CD14-positive monocyte (primary cell): ENCODE measurements at places on chromosomes 2 and 18. TPM values are rescaled to one million over a fixed set of nuclear protein-coding genes. Genes with fewer than 3 reads are reported as not detected.

DNA sequence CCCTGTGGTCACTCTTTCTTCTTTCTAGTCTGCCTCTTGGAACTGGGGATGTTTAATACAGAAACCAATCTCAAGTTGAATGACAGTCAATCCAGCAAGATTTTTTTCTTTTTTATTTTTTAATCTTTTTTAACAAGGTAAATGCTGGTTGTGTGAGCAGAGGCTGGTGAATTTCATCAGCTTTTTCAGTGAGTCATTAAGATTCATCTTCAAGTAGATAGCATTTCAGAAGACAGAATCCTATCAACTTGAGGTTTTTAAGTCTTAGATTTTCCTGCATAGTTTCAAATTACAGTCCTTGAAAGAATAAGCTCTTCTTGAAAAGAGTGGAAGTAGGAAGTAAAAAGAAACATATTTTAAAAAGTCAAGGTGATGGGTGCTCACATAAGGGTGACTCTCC, 12.4 kb downstream of the SLC8A1 start:
- H3K27ac ChIP-seq = no peak overlapping the region
- no peak for DNase-seq
- peaks cover 40% of the 10 kb centered on the region for H3K4me1 ChIP-seq
- peaks cover 11% of the 10 kb centered on the region for H3K36me3 ChIP-seq
- H3K4me3 ChIP-seq = no peak overlapping the region
- no peaks in the 10 kb centered on the region for H3K27me3 ChIP-seq

GRCh38 chr2:69162057-69162456, 149.1 kb downstream of the ANTXR1 start:
- H3K36me3 ChIP-seq = no peaks in the 10 kb centered on the region
- peak overlapping the region; percentile 57 for H3K4me3 ChIP-seq
- peaks cover 67% of the 10 kb centered on the region for H3K4me1 ChIP-seq
- H3K27me3 ChIP-seq = no peaks in the 10 kb centered on the region

- H3K27ac ChIP-seq = no peak overlapping the region
- no peaks in the 10 kb centered on the region for H3K36me3 ChIP-seq
- H3K4me1 ChIP-seq = no peaks in the 10 kb centered on the region
- H3K4me3 ChIP-seq = no peak overlapping the region
These were observed 19.8 kb downstream of the DTNA start for GRCh38 chr18:34729740-34730355.

- no peak overlapping the region for H3K27ac ChIP-seq
- no peaks in the 10 kb centered on the region for H3K36me3 ChIP-seq
- no peaks in the 10 kb centered on the region for H3K27me3 ChIP-seq
- no peak for DNase-seq
These were observed 662.4 kb downstream of the GALR1 start for GRCh38 chr18:77911971-77912605.

DNA sequence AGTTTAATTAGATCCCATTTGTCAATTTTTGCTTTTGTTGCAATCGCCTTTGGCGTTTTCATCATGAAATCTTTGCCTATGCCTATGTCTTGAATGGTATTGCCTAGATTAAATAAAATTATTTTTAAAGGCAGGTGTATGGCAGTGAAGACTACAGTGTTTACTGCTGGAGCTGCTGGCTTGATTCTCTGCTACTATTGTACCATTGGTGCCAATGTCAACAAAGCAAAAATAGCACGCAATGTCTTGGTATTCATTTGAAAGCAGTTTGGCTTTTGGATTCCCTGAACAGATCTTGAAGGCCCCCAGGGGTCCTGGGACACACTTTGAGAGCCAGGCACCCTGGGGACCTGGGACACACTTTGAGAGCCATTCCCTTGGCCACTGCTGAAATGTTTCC, 125.4 kb upstream of the ACKR3 start:
- H3K36me3 ChIP-seq = no peaks in the 10 kb centered on the region
- no peak overlapping the region for H3K4me3 ChIP-seq
- no peak for DNase-seq
- H3K4me1 ChIP-seq = no peaks in the 10 kb centered on the region
- H3K27ac ChIP-seq = no peak overlapping the region

DNA sequence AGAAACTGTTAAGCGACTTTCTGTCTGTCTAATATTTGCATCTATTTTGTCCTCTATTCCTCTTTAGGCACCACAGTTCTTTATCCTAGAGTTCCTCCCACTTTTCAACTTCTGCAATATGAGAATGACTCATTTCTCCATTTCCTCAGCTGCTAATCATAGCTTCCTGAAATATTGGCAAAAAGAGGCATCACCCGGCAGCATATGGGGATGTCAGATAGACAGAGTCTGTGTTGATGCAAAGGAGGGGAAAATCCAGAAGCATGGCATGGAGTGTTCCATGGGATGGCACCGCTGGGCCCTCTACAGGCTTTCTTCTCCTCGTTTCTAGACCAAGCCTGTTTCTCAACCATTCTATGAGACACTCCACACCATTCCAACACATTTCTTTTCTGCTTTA, 93.4 kb downstream of the DOCK10 start:
- H3K27me3 ChIP-seq = no peaks in the 10 kb centered on the region
- no peaks in the 10 kb centered on the region for H3K36me3 ChIP-seq
- H3K4me1 ChIP-seq = peaks cover 95% of the 10 kb centered on the region
- H3K4me3 ChIP-seq = peak overlapping the region; percentile 19

GRCh38 chr2:86543335-86543734, 19.9 kb downstream of the CHMP3 start:
- H3K4me1 ChIP-seq = no peaks in the 10 kb centered on the region
- no peak for DNase-seq
- H3K27ac ChIP-seq = no peak overlapping the region
- H3K27me3 ChIP-seq = no peaks in the 10 kb centered on the region
- no peak overlapping the region for H3K4me3 ChIP-seq

DNA sequence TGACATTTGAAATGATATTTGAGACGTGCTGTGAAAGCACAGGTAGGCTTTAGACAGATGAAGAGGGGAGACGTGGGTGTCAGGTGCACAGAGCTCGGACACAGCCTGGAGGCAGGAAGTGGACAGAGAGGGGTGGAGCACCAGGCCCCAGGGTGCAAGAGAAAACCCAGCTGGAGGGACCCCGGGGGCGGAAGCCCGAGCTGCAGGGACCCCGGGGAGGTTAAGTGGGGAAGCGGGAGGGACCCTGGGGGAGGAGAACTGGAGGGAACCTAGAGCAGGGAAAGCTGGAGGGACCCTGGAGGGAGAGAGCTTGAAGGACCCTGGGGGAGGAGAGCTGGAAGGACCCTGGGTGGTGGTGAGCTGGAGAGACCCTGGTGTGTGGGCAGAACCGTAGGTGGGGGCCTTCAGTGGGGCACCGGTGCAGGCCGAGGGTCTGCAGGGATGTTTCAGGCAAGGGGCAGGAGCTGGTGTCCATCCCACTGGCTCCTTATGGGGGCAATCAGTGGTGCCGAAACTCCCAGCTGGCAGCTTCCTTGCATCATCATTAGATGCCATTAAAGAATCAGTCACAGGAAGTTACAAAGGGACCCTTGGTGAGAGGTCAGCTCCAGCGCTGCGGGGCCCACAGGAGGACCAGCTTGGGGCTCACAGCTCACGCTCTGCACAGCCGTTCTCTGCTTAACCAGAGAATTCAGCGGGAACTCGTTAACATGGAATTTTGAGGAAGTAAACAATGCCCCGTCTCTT, 246.6 kb downstream of the EIPR1 start:
- no peaks in the 10 kb centered on the region for H3K36me3 ChIP-seq
- DNase-seq = no peak
- no peaks in the 10 kb centered on the region for H3K4me1 ChIP-seq

GRCh38 chr2:127636248-127637235, 9.4 kb upstream of the GPR17 start:
- H3K4me3 ChIP-seq = no peak overlapping the region
- H3K27me3 ChIP-seq = no peaks in the 10 kb centered on the region
- H3K36me3 ChIP-seq = no peaks in the 10 kb centered on the region
- H3K4me1 ChIP-seq = peaks cover 55% of the 10 kb centered on the region
- peak overlapping the region; percentile 70 for H3K27ac ChIP-seq

DNA sequence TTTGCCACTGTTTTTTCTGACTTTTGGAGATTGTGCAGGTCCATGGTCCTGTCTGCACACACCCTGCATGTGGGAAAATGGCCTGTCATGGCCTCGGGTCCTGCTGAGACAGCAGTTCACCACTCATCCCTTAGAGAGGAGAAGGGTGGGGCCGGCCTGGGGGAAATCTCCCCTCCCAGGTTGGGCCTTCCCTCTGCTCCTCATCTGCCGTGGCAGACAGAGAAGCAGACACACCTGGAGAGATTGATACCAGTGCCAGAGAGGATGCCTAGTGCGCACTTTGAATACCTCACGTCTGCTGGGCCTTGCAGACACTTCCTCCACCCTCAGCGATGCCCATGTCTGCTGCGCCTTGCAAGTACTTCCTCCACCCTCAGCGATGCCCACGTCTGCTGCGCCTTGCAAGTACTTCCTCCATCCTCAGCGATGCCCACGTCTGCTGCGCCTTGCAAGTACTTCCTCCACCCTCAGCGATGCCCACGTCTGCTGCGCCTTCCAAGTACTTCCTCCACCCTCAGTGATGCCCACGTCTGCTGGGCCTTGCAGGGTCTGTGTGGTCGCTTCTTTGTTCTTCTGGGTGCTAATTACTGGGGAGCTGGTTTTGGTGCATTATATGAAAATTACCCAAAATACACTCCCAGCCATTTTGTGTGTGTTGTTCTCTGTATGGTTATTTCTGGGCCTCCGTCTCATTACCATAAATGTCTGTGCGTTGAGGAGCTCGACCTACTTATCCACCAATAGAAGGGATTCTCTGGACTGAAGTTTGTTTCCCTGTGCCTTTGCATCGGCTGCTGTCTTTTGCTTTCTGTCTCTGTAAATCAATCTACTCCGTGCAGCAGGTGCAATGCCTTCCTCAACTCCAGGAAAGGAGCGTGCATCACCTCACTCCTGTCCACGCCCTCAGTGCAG, 186.9 kb upstream of the PXDN start:
- no peak overlapping the region for H3K27ac ChIP-seq
- H3K36me3 ChIP-seq = no peaks in the 10 kb centered on the region
- no peaks in the 10 kb centered on the region for H3K27me3 ChIP-seq

DNA sequence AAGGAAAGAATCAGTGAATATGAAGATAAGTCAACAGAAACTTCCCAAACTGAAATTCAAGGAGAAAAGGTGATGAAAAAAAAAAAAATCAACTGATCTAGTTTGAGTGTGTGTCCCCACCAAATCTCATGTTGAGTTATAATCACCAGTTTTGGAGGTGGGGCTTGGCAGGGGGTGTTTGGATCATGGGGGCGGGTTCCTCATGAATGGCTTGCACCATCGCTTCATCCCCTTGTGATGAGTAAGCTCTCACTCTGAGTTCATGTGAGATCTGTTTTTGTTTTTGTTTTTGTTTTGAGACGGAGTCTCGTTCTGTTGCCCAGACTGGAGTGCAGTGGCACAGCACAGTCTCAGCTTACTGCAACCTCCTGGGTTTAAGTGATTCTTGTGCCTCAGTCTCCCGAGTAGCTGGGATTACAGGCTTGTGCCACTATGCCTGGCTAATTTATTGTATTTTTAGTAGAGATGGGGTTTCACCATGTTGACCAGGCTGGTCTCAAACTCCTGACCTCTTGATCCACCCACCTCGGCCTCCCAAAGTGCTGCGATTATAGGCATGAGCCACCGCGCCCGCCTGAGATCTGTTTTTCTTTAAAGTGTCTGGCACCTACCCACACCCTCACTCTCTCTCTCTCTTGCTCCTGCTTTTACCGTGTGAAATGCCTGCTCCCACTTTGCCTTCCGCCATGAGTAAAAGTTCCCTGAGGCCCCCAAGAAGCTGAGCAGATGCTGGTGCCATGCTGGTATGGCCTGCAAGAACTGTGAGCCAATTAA, 4.0 kb upstream of the SLC66A2 start:
- H3K27me3 ChIP-seq = no peaks in the 10 kb centered on the region
- peaks cover 17% of the 10 kb centered on the region for H3K4me1 ChIP-seq
- no peak overlapping the region for H3K27ac ChIP-seq
- no peaks in the 10 kb centered on the region for H3K36me3 ChIP-seq
- peak; percentile 34 for DNase-seq

DNA sequence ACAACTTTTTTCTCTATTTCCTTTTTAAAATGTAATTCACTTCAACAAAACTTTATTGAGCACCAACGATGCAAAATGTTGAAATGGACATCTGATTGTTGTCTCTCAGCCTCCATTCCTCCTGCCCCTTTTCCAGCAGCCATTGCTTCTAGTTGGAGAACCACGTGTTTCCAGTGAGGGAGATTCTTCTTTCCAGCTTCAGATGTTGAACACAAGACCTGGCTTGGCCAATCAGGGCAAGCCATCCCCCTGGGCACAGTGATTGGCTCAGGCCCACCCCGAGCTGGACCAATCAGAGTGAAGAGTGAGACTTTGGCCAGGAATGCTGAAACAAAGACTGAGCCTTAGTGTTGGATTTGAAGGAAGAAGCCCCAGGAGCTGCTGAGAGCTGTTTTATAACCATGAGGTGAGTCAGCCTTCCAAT, 59.0 kb downstream of the E2F6 start:
- no peaks in the 10 kb centered on the region for H3K36me3 ChIP-seq
- H3K4me3 ChIP-seq = no peak overlapping the region
- H3K27me3 ChIP-seq = no peaks in the 10 kb centered on the region
- no peak overlapping the region for H3K27ac ChIP-seq
- no peak for DNase-seq

GRCh38 chr18:48997681-48997984, 46.9 kb upstream of the SMAD7 start:
- no peak for DNase-seq
- peaks cover 26% of the 10 kb centered on the region for H3K4me1 ChIP-seq
- no peaks in the 10 kb centered on the region for H3K36me3 ChIP-seq

DNA sequence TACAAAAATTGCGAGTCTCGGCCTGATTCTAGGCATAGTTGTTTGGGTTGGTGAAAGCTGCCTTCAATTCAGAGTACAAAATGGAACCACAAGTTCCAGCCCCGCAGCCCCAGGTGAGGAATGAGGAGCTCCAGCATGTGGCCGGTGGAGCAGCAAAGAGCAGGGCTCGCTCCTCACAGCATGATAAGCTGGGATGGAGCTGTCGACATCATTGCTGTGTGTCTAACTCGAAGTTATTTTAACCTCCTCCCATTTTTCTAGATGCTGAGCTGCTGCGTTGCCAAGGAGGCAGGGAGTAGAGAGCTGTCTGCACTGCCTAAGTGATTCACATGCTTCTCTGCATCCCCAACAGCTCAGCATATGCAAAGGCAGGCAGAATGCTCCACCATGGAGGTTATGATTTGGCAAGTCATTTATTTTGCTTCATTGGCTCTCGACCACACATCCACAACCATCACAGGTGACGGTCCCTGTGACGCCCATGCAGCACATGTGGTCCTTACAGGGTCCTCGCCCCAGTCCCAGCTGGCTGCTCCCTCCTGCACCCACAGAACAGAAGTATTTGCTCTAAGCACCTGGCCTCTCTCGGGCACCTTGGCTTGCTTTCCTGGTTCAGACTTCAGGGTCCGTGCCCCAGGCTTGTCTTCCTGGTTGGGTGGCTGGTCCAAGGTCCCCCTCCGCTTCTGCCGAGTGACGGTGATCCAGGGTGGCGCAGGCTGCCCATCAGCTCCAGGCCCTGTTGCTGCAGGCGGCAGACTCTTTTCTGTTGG, 66.0 kb upstream of the MGAT4A start:
- H3K4me3 ChIP-seq = no peak overlapping the region
- no peaks in the 10 kb centered on the region for H3K36me3 ChIP-seq
- no peak overlapping the region for H3K27ac ChIP-seq
- peaks cover 24% of the 10 kb centered on the region for H3K4me1 ChIP-seq
- DNase-seq = no peak
- no peaks in the 10 kb centered on the region for H3K27me3 ChIP-seq

- no peaks in the 10 kb centered on the region for H3K27me3 ChIP-seq
- H3K36me3 ChIP-seq = no peaks in the 10 kb centered on the region
- H3K4me1 ChIP-seq = peaks cover 40% of the 10 kb centered on the region
- H3K4me3 ChIP-seq = no peak overlapping the region
These were observed 95.6 kb upstream of the THOC1 start for GRCh38 chr18:363301-364085.

Gene TEKT4
- polyA plus RNA-seq = not detected

Gene ASIC4
- not detected for polyA plus RNA-seq

Gene FIGN
- polyA plus RNA-seq = not detected

Gene GGCX
- 20.9 and 24.0 TPM in 2 replicates for polyA plus RNA-seq

Gene LOXHD1
- 6.2 and 10.9 TPM in 2 replicates for polyA plus RNA-seq

Gene PARD3B
- polyA plus RNA-seq = not detected in 2 replicates

Gene DNAJC5G
- not detected for polyA plus RNA-seq

Gene CCDC68
- polyA plus RNA-seq = 0.09 TPM
